Cardiac muscle cell (in vitro differentiated cells and primary cell): ENCODE measurements at places on chromosomes 1 and 21. TPM values are rescaled to one million over a fixed set of nuclear protein-coding genes. Genes with fewer than 3 reads are reported as not detected.

ALG14 gene
- total RNA-seq = 2.7 and 4.1 TPM in 2 replicates

TSPAN2 gene
- total RNA-seq = 26.6 and 45.6 TPM in 2 replicates

B4GALT2 gene
- total RNA-seq = 81.6 and 83.3 TPM in 2 replicates

MAGOH gene
- 30.9 and 36.6 TPM in 2 replicates for total RNA-seq

TFF3 gene
- not detected in 2 replicates for total RNA-seq

S100A14 gene
- 0.51 TPM in 1 of 2 replicates, not detected in the other for total RNA-seq

TTLL7 gene
- 3.8 and 7.8 TPM in 2 replicates for total RNA-seq

PPM1J gene
- 13.2 and 21.9 TPM in 2 replicates for total RNA-seq

ICOSLG gene
- total RNA-seq = 0.12 and 0.14 TPM in 2 replicates

SIM2 gene
- not detected in 2 replicates for total RNA-seq

TFF1 gene
- total RNA-seq = not detected in 2 replicates

FAM72A gene
- total RNA-seq = 2.8 and 9.6 TPM in 2 replicates

RAB3B gene
- 2.7 and 6.9 TPM in 2 replicates for total RNA-seq

GNAT2 gene
- total RNA-seq = not detected in 2 replicates

KRTAP21-2 gene
- not detected in 2 replicates for total RNA-seq

NIT1 gene
- 60.7 and 65.9 TPM in 2 replicates for total RNA-seq

ADGRB2 gene
- total RNA-seq = 203 and 309 TPM in 2 replicates

FAM163A gene
- 0.18 and 0.42 TPM in 2 replicates for total RNA-seq

MPL gene
- total RNA-seq = not detected in 2 replicates

SLC30A7 gene
- total RNA-seq = 6.1 and 6.9 TPM in 2 replicates

WDR64 gene
- total RNA-seq = 0.25 TPM in 1 of 2 replicates, not detected in the other

LDLRAD2 gene
- 0.28 and 0.77 TPM in 2 replicates for total RNA-seq

APCS gene
- not detected in 2 replicates for total RNA-seq

GJC2 gene
- total RNA-seq = 0.51 and 0.88 TPM in 2 replicates

NBPF12 gene
- 6.2 and 10.5 TPM in 2 replicates for total RNA-seq

CYP2J2 gene
- 3.8 and 7.6 TPM in 2 replicates for total RNA-seq

HCN3 gene
- 1.7 and 3.5 TPM in 2 replicates for total RNA-seq

ATP1A4 gene
- total RNA-seq = 0.57 TPM in 1 of 2 replicates, not detected in the other

DMBX1 gene
- not detected in 2 replicates for total RNA-seq

MYBPHL gene
- not detected in 2 replicates for total RNA-seq

SPRR2G gene
- total RNA-seq = not detected in 2 replicates

NPHP4 gene
- 9.4 and 12.7 TPM in 2 replicates for total RNA-seq

TGFB2 gene
- 107 and 171 TPM in 2 replicates for total RNA-seq

RIMS3 gene
- total RNA-seq = 33.0 and 39.3 TPM in 2 replicates

SPRR4 gene
- total RNA-seq = not detected in 2 replicates
